Upper lobe of right lung (tissue), 1 donor: ENCODE measurements at places on chromosomes 12 and 14. TPM values are rescaled to one million over a fixed set of nuclear protein-coding genes. Genes with fewer than 3 reads are reported as not detected.

GRCh38 chr12:46965880-46966279, 113.5 kb upstream of the PCED1B start:
- H3K36me3 ChIP-seq: no peaks in the 10 kb centered on the region
- no peaks in the 10 kb centered on the region for H3K27me3 ChIP-seq
- peaks cover 4% of the 10 kb centered on the region for H3K4me1 ChIP-seq
- H3K27ac ChIP-seq: no peak overlapping the region

Gene GPD1
- 32.9 TPM for total RNA-seq

GRCh38 chr12:90124914-90125313, 416.3 kb upstream of the ATP2B1 start:
- no peak for DNase-seq
- H3K4me3 ChIP-seq: no peak overlapping the region
- H3K27ac ChIP-seq: no peak overlapping the region
- H3K4me1 ChIP-seq: no peaks in the 10 kb centered on the region
- H3K27me3 ChIP-seq: no peaks in the 10 kb centered on the region

DNA sequence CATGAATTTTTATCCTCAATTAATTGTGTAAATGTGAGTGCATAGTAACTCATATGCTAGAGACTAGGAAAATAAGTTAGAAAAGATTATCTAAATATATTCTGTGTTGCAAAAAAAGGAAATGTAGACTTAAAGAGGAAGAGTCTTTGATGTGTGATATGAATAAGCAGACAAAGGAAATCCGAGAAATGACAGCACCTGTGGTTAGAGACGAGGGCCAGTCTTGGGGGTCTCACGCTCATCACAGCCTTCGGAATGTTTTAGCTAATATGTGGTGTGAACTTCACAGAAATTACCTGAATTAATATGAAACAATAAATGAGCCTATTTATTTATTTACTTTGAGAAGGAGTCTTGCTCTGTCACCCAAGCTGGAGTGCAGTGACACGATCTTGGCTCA, 11.6 kb downstream of the ATP6V0A2 start:
- no peak overlapping the region for H3K27ac ChIP-seq
- no peaks in the 10 kb centered on the region for H3K27me3 ChIP-seq
- DNase-seq: no peak
- no peak overlapping the region for H3K4me3 ChIP-seq

Gene DTX1
- total RNA-seq: 5.1 TPM

Gene GPRC5A
- 886 TPM for total RNA-seq
